ENCODE measurements at places on chromosomes 11 and 22.

GRCh38 chr11:12200279-12200990, 90.0 kb downstream of the MICAL2 start:
- DNase-seq, result no peak

GRCh38 chr11:125163431-125164063, 1.0 kb upstream of the PKNOX2 start:
- DNase-seq, result no peak

DNA sequence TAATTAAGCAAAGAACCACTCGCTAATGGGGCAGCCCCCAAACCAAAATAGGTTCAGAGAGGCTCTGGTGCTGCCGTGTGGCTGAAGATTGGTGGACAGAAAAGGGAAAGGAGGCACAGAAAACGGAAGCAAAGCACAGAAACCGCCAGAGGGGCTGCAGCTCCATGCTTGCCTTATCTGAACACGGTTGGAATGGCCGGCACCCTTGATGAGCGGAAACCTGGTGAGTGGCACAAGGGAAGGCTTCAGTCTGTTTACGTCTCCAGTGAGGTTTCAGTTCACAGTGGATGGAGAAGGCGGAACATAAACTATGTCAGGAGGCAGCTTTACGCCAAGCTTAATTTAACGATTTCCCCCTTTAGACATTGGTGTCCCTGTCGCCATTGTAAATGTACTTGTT, 5.2 kb upstream of the PRR33 start:
- no peak for DNase-seq

DNA sequence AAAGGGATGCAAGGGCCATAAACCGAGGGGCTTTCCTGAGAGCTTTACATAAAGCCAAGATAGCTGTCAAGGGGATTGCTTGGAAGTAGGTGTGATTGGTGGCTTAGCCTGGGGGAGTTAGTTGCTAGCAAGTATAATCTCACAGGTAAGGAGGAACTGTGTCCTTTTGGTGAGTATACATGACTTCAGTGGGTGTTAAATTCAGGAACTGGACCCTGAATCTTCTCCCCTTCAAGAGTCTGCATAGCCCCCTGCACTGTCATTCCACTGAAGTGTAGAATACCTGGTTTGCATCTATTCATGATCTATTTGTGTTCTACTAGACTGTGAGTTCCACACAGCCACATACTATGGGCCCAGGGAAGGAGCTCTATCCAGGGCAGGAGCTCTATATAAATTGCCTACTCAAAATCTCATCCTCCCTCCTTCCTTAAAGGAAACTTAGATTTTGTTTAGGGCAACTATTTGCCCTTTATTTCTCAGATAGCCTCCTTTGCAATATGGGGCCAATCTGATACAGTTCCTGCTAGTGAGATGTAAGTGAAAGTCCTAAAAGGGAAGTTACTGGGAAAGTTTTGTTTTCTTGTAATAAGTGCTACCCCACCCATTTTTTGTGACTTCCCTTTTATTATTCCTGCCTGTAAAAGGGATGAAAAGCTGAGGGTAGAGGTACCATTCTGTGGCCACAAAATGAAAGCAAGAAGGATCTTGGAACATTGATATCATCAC, 120.5 kb downstream of the PGR start:
- DNase-seq, result no peak

- no peak for DNase-seq
Measured at GRCh38 chr22:44683237-44683636, 18.8 kb upstream of the PRR5 start.

DNA sequence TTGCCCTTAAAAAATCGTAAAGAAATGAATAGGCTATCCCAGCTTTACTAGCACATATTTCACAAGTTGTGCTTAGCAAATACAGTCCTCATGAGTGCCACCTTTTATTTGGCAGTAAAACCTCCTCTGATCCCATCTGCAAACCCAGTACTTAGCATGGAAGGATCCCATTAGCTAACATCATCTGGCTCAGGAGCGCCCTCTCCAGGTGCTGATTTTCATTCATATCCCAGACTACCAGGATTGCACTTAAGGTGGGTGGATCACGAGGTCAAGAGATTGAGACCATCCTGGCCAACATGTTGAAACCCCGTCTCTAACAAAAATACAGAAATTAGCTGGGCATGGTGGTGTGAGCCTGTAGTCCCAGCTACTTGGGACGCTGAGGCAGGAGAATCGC, 76.1 kb upstream of the PAX6 start:
- no peak for DNase-seq

DNA sequence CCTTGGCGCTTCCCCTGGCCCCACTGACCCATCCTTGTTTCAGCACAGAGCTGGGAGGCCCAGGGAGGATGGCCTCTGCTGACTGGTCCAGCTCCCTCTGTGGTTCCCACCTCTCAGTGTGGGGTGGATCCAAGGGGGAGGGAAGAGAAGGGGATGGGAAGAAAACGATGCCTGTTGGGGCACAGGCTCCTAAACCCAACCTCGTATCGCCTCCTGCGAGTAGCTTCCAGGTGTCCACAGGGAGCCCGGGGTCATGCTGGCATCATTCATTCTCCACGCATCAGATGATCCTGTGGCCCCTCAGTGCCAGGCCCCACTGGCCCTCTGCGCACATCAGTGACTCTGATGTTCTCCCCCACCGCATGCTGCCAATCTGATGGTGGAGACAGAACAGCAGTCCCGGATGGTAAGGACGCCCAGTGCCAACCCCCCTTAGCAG, 5.1 kb downstream of the MYEOV start:
- no peak for DNase-seq

GRCh38 chr22:26501996-26502395, 10.3 kb downstream of the TFIP11 start:
- DNase-seq, result no peak

GRCh38 chr11:100646545-100646944, 40.5 kb upstream of the ARHGAP42 start:
- DNase-seq, result no peak

DNA sequence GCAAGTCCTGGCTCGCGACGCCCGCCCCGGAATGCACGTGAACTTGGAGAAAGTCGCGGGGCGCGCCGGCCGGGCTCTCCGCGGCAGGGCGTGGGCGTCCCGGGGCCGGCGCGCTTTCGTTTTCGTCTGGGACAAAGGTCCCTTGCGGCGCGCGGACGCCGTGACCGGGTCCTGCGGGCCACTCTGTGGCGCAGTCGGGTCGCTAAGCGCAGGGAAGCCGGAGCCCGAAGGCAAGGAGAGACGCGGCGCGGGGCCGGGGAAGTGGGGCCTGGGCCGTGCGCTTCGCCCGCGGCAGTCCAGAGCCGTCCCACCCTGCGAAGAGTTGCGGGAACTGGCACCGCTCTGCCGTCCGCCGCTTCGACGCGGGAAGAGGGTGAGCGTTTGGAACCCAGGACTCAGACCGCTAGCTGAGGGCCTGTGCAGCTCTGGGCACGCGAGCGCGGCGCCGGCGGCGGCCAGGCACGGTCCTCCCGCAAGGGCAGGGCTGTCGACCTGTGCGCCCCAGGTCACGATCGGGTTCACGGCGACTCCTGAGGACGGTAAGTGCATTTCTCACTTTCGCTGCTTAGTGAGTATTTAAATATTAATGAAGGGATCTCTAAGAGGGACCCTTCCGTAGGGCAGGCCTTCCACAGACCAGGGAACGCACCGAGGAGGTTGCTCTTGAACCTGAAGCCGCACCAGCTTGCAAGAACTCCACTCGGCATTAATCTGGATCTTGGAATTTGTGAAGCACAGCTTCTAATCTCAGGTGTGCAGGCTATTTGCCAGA, 78.0 kb upstream of the PPARA start:
- peak; percentile 7 for DNase-seq

DNA sequence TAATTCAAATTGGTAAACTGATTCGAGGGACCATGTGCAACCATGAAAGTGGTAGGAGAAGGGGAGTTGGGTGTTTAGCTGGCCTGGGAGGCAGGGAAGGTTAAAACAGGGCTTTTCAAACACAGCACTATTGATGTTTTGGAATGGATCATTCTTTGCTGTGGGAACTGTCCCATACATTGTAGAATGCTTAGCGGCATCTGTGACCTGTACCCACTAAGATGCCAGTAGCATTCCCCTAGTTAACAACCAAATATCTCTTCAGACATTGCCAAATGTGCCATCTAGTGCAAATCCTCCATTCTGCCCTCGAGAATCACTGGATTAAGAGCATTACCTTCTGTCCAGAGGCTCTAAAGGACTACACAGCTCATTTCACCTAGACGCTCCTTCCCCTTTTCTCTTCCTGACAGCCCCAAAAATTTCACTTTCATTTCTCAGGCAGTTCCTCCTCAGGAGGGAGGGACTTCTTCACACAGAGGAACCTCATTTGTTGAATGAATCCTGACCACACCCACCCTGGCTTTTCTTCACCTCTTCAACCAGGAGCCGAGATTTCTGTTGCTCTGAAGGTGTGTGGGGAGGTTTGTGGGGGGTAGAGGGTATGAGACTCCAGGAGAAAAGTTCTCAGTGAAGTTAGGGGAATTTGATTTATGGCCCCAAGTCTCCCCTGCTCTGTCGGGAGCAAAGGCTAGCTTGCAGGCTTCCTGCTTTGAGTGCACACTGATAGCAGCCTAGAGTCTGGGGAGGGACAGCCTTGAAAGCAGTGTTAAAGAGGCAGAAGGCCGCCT, at the start of gene TRIM34:
TRIM34 (plus strand) TSS at position 513 of the 791 bp plus-strand sequence. CDS start 7,331 bp downstream, outside the sequence.
- peak; percentile 76 for DNase-seq

DNA sequence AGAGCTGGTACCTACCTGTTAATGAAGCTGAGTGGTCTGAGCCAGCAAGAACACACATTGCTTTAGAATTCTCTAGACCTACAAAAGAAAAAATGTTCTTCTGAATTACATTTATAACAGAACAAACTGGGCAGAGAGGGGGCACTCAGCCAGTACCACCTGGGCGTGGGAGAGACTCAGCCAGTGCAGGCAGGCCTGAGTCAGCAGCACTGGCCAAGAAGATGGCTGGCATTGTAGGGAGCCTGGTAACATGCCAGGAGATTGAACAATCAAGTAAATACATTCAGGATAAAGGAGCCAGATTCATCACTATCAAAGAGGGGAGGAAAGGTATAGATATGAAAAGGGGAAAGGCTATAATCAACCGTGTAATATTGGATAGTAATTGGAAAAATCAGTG, 19.9 kb downstream of the SERGEF start:
- DNase-seq, result no peak

- no peak for DNase-seq
Measured at GRCh38 chr11:63709336-63709884, 28.1 kb downstream of the RTN3 start.

- no peak for DNase-seq
Measured at GRCh38 chr11:69654001-69654659, 13.2 kb downstream of the CCND1 start.

Data from CD4-positive, alpha-beta T cell treated with Interleukin-6 at 100 ng/mL for 8 hours (primary cell).